ENCODE measurements at places on chromosomes 4 and X.

GRCh38 chrX:151323054-151323453, 74.0 kb upstream of the VMA21 start:
- DNase-seq = no peak

DNA sequence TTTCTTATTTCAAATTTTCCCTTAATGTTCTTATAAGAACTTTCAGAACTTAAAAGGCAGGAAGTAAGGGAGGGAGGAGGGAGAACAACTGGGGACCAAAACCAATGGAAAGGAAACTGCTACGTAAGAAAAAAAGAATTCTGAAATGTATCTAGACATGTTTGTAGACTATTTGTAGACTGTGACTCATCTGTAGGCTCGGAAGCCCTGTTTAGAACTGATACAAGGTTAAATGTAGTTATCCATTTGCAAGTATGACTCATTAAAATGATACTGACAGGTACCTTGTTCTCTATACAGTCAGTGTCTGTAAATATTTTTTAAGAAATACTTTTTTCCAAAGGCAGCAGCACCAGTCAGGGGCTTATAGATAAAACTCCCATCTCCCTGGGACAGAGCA, 202.0 kb downstream of the DHX15 start:
- no peak for DNase-seq

DNA sequence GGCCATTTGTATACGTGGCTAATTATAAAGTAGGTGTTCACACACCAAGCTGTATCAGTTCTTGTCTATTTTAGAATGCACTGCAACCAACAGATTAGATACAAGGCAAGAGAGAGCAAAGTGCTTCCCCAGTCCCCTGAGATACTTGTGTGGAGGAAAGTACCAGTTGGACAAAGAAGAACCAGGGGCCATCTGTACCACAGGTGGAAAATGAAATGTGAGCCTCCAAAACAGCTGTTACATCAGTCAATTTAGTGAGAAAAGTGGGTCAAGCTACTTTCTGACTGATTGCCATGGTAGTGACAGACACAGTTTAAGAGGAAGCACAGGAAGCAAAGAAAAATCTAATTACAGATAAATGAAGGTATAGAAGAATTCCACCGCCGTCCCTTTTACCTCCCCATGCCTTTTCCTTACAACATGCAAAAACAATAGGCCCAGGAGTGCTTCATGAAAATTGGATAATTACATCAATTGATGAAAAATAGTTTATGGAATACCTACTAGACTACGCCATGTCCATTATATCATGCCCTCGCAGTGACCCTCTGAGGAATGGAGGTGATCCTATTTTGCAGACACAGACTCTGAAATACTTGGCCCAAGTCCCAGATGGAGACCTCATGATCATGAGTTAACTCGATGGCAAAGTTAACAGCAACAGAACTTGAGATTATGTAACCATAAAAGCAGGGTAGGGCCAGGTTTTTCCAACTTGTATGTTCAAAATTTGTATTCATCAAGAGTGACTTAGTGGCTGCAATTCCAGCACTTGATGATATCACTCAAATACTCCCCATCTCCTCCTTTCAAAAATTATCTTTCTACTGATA, 15.8 kb downstream of the SMPX start:
- DNase-seq = peak; percentile 54

DNA sequence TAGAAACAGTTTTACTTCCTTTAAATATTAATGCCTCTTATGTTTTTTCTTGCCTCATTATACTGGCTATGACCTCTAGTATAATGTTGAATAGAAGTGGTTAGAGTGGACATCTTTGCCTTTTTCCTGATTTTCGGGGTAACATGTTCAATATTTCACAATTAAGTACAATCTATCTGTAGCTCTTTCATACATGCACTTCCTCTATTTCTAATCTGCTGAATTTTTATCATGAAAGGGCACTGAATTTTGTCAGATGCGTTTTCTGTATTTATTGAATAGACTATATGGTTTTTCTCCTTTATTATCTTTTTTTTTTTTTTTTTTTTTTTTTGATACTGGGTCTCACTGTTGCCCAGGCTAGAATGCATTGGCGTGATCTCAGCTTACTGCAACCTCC, 29.0 kb downstream of the MECP2 start:
- DNase-seq = no peak

GRCh38 chr4:4394644-4395043, 7.7 kb downstream of the NSG1 start:
- DNase-seq = no peak

DNA sequence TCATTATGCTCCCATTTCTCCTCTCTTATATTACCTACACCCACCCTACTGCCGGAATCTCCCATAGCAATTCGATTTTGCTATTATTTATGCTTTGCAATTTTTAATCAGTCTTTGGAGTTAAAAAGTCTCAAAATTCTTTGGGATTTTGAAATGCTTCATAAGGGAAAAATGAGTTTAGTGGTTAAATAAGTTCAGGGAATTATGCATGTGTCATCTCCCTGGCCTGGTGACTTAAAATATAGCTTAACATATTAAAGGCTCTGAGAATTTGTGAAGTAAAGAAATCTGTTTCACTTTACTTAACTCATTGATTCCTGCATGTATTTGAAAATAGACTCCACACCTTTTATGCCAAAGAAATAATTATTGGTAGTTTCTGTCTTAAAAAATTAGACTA, 185.1 kb upstream of the DIPK2B start:
- no peak for DNase-seq

DNA sequence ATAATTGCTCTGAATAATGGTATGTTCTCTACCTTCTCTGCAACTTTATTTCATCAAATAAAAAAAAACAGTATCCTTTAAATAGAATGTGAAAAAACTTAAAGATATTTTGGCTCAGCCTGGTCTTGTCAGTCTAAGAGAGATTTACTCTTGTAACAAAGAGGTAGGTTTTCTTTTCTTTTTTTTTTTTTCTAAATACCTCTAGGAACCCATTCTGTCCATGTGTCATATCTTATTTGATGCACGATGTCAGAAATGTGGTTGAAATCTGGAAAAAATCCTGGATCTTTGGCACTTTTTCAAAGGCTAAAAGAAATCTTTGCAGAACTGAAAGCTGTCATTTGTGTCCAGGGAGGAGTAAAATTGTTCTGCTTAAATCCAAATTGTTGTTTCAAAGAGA, 17.3 kb upstream of the FGF5 start:
- DNase-seq = no peak

DNA sequence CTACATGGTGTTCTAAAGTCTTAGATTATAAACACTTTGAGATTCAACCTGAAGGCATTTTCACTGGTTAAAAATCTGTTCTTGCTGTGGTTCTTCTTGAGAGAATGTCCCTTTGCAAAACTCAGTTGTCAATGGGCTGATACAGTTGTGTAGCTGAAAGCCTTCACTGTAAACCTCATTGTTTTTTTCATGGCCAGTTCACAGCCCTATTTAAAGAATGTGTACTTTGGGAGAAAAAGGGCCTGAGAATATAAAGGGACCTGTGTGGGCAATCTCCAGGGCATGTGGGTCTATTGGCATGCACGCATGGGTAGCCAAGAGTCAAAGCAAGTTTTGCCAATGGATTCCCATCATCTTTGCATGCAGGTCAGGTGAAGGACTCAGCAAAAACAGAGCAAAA, 7.8 kb upstream of the MAP7D3 start:
- no peak for DNase-seq

- peak; percentile 44 for DNase-seq
Observed at GRCh38 chr4:139550724-139551429, 5.1 kb downstream of the SETD7 start.

DNA sequence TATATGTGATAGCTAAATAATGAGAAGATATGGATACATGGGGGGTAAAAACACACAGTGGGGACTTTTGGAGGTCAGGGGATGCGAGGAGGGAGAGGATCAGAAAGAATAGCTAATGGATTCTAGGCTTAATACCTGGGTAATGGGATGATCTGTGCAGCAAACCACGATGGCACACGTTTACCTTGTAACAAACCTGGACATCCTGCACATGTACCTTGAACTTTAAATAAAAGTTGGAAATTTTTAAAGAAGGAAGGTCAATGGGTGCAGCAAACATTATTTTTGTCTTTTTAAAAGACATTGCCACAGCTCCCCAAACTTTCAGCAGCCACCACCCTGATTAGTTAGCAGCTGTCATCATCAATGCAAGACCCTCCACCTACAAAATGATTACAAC, 29.7 kb upstream of the UGT2B15 start:
- no peak for DNase-seq

Data from SK-N-DZ (cell line).